ENCODE measurements at places on chromosomes 1 and 21. TPM values are rescaled to one million over a fixed set of nuclear protein-coding genes. Genes with fewer than 3 reads are reported as not detected.
A peak's percentile ranks its signal among the peaks of the same experiment; 100 is the strongest.

GRCh38 chr1:41647221-41648135, 163.0 kb upstream of the EDN2 start:
- DNase-seq: no peak

Gene RIPPLY3
- 0.11 TPM for total RNA-seq

GRCh38 chr1:94418664-94419655, 771 bp downstream of the ABCD3 start:
- DNase-seq: peak; percentile 65

DNA sequence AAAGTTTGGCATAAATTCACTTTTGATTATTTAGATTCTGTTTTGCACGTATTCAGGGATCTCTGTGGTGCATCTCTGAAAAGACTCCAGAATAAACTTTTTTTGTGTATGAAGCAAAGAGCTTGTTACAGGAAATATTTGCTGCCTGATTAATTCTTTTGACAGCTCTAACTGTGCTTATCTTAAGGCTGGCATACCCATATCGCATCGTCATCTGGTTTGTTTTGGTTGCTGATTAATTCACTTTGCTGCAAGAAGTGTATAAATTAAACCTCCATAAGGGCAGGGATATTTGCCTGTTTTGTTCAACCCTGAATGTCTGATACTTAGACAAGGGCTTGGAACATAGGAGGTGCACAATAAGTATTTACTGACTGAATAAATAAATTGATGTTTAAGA, 17.5 kb upstream of the DUSP10 start:
- no peak for DNase-seq

- no peak for DNase-seq
These were observed 13.9 kb upstream of the ASAP3 start for GRCh38 chr1:23497777-23498439.

Gene CA14
- total RNA-seq: 0.34 TPM

Gene STYXL2
- total RNA-seq: not detected

- no peak for DNase-seq
These were observed 61.7 kb downstream of the ERICH3 start for GRCh38 chr1:74611887-74612286.

Data from left colon (tissue), 2 donors.